ENCODE measurements at places on chromosomes 12 and 14.

DNA sequence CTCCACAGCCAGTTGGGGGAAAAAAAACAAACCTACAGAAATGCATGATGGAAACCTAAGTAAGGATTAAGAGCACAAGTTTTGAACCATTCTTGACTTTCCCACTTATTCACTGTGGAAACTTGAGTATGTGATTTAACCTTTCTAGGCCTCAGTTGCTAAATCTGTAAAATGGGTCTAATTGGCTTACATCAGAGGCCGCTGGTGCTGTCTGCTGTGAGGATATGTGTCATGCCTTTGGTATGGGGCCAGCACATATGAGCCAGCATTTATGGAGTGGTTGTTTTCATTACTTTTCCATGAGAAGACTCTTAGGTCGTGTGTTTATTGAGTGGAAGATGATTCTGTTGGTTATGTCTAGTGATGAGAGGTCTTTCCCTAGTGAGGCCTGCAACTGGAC is 102.4 kb downstream of the ESR2 start:
- DNase-seq, result no peak

GRCh38 chr12:66620026-66620425 is 58.9 kb downstream of the GRIP1 start:
- DNase-seq, result no peak

DNA sequence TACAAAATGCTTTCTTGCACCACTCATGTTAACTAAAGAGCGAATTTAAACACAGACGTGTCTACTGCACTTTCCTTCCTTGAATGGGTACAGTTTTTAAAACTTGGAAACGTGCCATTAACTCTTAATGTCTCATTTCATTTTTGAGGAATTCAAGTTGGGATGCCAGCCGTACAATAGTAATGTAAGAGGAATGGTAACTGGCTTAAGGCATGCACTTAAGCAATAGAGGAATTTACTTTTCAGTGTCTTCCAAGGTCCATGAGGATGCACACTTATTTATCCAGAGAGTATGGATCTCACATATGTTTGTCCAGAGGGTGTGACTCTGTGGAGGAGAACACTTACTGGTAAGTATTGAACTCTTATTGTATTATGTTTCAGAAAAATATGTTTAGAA is 52.9 kb downstream of the PPP4R4 start:
- DNase-seq, result no peak

DNA sequence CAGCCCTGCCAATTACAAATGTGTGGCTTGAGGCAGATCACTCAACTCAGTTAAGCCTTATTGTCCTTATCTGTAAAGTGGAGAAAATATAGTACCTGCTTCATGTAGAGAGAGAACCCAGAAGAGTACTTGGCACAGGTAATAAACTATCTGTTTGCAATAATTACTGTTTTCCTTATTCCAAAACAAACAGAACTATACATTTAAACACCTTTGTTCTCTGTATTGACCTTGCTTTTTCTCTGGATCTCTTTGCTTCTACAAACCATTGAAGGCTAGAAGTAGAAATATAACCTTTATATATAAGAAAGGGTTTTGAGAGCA is 70.8 kb upstream of the SRSF5 start:
- DNase-seq, result no peak

- no peak for DNase-seq
Measured at GRCh38 chr12:122072031-122072970, 6.3 kb upstream of the MLXIP start.

DNA sequence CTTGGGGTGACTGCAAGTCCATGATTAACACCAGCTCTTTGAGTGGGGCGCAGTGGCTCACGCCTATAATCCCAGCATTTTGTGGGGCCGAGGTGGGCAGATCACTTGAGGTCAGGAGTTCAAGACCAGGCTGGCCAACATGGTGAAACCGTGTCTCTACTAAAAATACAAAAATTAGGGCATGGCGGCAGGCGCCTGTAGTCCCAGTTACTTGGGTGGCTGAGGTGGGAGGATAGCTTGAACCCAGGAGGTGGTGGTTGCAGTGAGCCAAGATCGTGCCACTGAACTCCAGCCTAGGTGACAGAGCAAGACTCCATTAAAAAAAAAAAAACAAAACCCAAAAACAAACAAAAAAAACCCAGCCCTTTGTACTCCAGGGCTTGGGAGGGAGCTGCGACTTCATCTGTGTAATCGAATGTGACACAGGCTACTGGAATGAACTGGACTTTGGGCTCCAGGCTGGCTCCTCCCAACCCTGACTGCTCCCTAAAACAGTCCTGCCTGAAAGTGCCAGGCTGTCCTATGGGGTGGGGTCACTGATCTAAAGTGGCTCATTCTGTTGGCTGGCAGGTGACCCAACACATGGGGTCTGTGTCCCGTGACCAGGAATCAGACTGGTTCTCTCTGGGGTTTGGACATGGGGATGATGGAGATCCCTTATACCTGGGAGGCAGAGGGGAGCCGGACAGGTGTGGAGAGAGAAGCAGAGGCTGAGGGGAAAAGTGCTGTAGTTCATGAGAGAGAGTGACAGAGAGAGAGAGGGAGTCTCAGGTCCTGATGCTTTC is 9.3 kb upstream of the C12orf43 start:
- DNase-seq, result no peak

DNA sequence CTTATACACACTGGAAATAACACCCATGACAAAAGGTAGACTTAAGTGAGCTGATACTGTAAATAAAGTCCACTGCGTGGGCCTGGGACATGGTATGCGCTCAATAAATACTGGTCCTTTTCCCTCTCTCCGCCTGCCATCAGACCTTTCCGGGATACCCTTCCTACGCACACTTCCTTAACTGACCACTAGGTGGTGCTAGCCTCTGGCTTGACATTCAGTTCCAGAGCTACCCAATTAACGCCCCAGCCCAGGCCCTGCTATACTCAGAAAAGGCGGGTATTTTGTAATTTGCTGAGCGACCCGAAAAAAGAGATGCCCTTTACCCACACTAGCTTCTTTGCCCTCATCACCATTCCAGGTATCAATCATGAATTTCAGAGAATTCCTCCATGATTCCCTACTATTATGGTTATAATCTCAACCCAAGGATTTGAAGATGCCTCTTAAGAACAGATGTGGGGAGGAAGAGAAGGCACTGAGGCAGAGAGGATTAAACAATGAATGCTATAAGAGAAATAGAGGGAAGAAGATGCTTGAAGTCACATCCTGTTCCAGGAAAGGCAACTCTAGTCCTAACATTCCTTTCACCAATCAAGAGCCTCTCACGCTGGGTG is 3.9 kb upstream of the LRP1 start:
- peak; percentile 68 for DNase-seq

DNA sequence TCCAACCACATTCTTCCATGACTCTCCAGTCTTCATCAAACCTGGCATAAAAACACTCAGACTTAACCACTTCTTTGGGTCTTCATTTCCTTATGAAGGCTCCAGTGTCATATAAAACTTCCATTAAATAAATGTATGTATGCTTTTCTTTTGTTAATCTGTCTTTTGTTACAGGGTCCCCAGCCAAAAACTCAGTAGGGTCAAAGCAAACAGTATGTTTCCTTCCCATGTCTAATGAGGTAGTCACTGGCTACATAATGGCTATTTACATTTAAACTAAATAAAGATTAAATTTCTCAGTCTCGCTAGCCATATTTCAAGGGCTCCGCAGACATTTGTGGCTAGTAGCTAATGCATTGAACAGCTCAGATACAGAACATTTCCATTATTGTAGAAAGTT is 40.1 kb upstream of the STAB2 start:
- no peak for DNase-seq

GRCh38 chr12:90253136-90253535 is 544.5 kb upstream of the ATP2B1 start:
- DNase-seq, result no peak

GRCh38 chr12:93539821-93540220 is 32.7 kb upstream of the SOCS2 start:
- no peak for DNase-seq

- no peak for DNase-seq
Measured at GRCh38 chr14:99707420-99707819, 23.3 kb downstream of the CYP46A1 start.

- no peak for DNase-seq
Measured at GRCh38 chr14:65753061-65753460, 340.5 kb downstream of the FUT8 start.

- no peak for DNase-seq
Measured at GRCh38 chr12:16043480-16043879, 132.3 kb downstream of the DERA start.

DNA sequence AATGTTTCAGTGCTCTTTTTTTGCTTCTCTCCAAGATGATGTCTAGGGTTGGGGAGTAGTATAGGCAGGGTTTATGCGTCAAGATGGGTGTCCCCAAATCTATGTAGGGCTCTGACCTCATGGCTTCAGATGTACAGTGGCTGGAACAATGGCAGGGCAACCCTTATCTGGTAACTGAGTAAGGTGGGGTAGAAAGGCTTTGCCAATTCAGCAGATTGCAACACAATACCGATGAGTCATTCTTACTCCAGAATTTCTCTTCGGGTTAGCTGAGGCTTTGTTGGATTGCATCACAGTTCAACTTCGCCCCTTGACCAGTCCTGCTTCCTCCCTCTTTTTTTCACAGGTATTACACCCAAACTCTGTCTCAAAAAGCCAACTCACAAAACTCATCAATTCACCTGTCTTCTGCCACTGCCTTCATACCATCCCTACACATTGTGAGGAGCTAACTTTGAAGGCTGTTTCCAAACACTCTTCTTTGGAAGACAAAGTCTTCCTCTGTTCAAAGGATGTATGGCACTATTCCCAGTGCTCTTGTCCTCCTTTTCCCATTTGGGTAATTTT is 190.2 kb upstream of the CNOT2 start:
- DNase-seq, result no peak

- DNase-seq, result no peak
Measured at GRCh38 chr14:53979747-53980642, 23.4 kb upstream of the BMP4 start.

Data from NCI-H1930 (cell line).